Stimulated activated CD4-positive, alpha-beta T cell treated with anti-CD3 and anti-CD28 coated beads, Interleukin-1b, Interleukin-23, amount 100 ng/mL, for 4 hours (primary cell): ENCODE measurements at places on chromosomes 7 and 10.

DNA sequence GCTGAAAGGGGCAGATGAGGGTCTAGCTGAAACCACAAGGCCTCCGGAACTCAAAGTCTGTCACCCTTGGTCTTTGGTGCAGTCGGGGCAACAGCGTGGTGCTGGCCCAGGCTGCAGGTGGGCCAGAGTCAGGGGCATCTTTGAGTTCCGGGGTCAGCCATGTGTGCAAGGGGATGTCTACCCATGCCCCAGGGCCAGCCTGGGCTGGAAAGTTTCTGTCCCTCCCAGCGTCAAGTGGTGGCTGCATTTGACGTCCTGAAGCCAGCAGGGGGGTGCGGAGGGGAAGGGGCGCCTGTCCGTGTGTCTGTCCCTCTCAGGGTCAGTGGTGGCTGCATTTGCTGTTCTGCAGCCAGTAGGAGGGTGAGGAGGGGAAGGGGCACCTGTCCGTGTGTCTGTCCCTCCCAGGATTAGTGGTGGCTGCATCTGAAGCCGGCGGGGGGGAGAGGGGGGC, 638 bp downstream of the BRAT1 start:
- no peak for DNase-seq

DNA sequence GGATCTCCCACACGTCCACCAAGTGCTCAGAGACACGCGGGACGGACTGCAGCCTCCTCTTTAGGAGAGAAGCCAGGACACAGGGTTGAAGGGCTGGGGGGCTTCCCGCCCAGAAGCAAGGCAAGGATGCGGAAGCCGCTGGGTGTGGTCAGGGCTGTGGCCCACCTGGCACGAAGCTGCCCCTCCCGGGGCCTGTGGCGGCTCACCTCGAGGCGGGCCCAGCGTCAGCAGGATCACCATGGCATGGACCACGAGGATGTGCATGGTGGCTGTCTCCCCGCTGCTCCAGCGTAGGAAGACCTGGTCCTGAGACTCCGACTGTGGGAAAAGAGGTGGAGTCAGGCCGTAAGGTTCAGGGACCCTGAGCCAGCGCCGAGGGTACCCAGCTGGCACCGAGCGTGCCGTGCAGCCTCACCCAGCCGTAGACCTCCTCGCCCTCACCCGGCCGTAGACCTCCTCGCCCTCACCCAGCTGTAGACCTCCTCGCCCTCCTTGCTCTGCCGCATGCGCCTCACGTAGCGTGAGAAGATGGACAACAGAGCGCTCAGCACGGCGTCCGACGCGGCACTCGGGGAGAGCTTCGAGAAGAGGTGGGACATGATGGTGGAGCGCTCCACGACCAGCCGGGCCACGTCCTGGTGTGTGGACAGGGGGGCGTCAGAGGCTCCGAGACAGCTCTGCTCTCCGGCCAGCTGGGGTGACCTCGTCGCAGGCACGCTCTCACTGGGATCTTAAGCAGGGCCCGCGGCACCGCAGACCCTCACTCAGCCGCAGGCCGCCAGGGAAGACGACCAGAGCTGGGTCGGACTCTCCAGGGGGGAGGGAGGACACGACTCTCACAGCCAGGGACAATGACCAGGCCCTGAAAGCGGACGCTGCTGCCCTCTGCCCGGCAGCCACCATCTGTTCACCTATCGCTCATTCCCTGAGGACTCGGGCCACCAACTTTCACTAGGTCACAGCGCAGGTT, 20.4 kb downstream of the INTS1 start:
- DNase-seq, result no peak

DNA sequence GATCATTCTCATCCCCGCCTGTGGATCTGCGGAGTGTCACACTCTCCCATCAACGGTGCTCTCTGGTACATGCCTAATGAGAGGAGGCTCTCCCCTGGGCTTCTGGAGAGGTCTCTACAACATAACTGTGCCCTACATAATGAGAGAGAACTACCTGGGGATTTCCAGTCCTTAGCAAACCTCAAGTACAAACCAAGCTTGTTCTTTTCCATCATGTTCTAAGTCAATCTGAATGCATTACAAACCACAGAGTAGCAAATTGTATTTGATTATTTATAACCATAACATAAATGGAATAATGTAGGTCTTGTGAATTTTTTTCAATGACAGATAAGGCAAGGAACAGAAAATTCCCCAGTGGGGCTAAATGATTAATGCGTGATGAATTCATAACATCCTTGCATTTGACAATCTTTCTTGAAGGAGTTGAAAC, 412.4 kb upstream of the NRP1 start:
- DNase-seq, result no peak

- no peak for DNase-seq
Measured at GRCh38 chr7:24920451-24921361, 59.3 kb downstream of the OSBPL3 start.

DNA sequence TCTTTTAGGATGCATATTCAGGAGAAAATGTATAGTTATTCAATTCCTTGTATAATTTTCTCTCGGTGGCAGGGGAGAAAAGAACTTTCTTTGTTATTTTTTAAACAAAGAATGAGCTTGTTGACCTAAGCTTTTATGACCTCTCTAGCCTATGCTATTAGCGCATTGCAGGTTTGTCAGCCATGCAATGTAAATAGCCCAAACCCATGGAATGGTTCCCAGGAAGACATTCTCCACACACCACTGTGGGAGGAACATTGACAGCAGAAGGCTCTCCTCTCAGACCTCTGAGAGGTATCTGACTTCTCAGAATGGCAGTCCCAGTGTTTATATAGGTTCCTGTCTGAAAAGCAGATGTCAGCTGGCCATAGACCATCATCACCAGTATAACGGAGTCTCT, 19.6 kb upstream of the AGBL3 start:
- DNase-seq, result no peak

DNA sequence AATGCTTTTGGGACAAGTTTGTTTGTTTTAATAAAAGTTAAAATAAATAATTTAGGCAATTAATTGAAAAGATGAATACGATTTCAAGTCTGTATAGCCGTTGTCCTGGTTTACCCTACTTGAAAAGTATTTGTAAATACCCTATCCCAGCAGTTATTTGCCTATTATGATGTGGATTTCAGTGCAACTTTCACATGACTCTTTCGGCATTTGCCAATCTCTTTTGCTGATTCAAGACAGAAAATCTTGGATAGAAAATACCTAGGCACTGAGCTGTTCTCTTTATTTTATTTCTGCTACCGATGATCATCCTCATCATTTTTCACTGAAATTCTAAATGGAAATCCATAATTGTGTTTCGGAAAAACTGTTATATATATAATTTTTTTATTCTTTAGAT, 125.9 kb upstream of the FZD8 start:
- DNase-seq, result no peak

DNA sequence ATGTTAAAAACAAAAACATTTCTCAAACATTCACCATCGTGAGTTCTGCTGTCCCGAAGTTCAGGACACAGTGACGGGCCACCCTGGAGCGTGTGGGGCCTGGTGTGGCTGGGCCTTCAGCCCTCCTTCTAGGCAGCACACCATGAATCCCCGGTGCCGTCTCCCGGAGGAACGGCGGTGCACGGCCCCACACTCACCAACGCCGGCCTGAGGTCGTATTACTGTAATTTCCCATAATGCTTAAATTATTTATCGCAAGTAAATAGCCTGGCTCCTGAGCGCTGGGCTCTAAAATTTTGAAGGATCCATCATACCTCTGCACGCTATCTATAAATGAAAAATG, 1.4 kb downstream of the STK32C start:
- no peak for DNase-seq

- DNase-seq, result no peak
Measured at GRCh38 chr7:44273681-44274622, 51.4 kb downstream of the CAMK2B start.

DNA sequence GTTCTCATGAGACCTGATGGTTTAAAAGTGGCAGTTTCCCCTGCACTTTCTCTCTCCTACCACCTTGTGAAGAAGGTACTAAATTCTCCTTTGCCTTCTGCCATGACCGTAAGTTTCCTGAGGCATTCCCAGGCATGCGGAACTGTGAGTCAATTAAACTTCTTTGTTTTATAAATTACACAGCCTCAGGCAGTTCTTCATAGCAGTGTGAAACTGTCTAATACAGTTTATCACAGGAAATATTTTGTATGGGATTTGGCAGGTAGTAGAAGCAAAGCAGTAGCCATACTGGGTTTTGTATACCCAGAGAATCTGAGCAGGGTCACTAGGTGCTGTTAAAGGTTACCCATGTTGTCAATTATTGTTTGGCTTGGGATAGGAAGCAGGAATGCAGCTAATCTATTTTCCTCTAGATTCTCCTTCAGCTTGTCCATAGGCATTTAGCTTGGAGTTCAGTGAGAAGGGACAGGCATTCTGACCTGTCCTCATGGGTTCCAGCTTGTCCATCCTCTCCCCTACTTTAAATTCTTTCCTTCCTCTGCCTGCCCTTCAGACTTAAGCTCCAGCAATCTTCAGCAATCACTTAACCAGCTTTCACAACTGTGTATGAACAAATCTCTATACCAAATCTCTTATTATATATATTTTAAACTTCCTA, 186.7 kb downstream of the PCLO start:
- DNase-seq, result no peak

GRCh38 chr10:60908896-60909295, 35.1 kb downstream of the RHOBTB1 start:
- DNase-seq, result no peak

DNA sequence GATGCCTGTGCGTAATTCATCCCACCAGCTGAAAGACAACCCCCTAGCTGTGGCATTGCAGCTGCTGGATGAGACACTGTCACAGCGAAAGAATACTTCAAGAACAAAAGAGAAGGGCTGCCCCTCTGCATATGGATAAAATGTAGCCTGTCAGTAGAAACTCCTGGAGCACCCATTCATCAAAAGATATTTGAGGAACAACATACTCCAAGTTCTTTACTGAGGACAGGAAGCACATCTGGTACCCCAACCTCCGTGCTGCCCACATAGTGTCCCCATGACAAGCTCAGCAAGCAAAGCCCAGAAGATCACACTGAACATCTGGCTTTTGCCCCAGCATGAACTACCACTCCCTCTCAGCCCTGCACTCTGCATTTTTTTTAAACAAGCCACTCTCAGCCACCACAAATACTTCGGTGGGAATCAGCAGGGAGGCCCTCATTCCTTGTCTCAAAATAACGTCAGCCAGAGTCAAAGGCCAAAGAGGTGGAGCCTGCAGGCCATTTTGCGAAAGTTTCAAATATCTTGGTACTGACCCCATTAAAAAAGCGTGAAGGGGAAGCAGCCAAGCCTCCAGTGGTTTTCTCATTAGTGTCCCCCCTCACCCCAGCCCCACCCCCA, 1.7 kb downstream of the CREB3L2 start:
- no peak for DNase-seq

DNA sequence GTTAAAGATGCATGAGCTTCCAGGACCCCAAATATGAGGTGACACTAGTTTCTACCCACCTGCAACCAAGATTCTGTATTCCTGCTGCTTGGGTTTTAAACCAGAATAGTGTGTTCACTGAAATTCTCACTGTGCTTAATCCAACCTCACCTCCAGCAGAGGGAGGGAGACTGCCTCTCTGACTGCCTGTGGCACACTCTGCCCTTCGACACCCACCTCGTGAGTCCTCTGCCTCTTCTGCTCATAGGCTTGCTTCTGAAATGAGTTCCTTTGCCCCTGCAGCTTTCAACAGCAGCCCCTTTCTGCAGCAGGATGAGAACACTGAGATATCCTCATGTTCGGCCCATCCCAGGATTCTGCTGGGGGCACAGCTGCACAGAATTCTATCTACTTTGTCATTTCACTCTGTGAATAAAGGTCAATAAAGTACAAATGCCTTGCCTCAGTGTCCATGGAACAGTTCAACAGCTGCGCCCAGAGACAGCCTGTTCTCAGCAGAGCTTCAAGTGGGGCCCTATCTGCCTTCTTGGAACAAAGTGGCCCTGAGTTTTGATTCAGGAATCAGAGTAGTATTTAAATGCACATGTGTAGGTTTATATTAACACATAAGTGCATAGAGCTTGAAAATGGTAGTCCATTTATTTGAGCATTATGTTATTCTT, 632.5 kb downstream of the TNS3 start:
- DNase-seq, result no peak

DNA sequence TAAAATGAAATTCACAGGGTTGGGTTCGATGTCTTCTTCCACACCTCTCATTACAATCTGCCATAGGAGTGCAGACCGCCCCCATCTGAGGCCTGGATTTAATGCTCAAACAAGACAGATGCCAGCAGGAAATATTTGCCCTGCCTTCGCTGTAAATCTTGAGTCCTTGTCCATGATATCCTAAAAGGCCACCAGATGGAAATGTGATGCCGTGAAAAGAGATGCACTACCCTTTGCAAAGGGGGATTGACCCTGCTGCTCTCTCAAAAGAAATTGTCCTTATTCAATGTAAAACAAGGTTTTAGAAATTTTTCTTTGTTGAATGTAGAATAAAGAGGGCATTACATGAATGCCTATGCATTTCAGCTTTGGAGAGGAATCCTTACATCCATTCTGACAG, 37.5 kb downstream of the AGAP4 start:
- no peak for DNase-seq

DNA sequence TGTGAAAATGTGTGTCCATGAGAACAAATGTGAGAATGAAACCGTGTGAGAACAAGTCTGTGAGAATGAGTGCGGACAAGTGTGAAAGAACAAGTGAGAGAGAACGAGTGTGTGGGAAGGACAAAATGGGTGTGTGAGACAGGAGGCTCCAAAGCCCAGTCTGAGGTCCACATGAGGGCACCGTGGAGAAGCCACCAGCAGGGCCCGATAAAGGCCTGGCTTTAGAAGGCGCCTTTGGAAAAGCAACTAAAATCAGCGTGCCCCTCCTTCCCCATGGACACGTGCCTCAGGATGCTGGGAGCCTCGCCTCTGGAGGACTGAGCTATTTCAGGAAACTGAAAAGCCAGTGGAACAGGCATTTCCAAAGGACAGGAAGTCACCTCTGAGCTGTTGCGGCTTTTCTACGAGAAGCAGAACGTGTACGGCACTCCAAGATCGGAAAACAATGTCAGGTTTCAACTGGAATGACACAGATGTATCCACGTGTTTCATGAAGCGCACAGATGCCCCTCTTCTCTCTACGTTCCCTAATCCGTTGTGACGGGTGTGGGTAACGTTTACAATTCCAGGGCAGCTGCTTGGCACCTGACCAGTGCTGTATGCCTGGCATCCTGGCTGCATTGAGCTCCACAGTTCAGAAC, 46.4 kb downstream of the ESYT2 start:
- no peak for DNase-seq

- no peak for DNase-seq
Measured at GRCh38 chr7:98216941-98217622, 5.8 kb downstream of the BHLHA15 start.

- DNase-seq, result no peak
Measured at GRCh38 chr7:140654109-140654387, 13.4 kb upstream of the DENND2A start.

GRCh38 chr7:101608772-101609713, 20.1 kb downstream of the MYL10 start:
- DNase-seq, result no peak
